ENCODE measurements at places on chromosomes 3 and 15.

- no peak for DNase-seq
Measured at GRCh38 chr15:92142242-92143232, 251.1 kb upstream of the ST8SIA2 start.

- DNase-seq: no peak
Measured at GRCh38 chr15:66956672-66957430, 108.6 kb upstream of the SMAD3 start.

GRCh38 chr3:63538919-63539318 lies 113.6 kb upstream of the SNTN start:
- DNase-seq: no peak

DNA sequence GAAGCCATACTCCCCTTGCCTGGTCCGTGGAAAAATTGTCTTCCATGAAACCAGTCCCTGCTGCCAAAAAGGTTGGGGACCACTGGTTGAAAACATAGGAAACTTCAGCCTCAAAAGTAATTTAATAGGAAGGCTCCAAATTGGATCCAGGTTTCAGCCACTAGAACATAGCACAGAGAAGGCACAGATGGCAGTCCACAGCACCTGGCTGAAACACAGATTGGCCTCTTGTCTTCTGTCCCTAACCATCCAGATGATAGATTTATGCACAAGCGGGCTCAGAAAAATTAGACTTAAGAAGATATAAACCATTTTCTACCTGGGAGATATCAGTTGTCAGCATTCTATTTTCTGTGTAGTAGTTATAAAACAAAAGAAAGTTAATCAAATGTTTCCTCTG lies 397.1 kb downstream of the CNTN4 start:
- no peak for DNase-seq

- no peak for DNase-seq
Measured at GRCh38 chr15:78390826-78391225, 47.2 kb upstream of the IREB2 start.

DNA sequence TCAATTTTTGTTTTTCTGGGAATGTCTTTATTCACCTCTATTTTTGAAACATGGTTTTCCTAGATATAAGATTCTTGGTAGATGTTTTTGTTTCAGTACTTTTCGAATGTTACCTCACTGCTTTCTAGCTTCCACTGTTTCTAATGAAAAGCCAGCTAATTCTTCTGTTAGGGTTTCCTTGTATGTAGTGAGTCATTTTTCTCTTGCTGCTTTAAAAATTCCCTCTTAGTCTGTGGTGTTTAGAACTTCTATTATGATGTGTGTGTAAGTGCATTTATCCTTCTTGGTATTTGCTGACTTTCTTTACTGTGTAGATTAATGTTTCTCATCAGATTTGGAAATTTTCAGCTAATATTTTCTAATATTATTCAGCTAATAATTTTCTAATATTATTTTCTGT lies 151.1 kb upstream of the OSTN start:
- DNase-seq: no peak
